NCI-H524 (cell line): ENCODE measurements at places on chromosomes 7 and 10.

DNA sequence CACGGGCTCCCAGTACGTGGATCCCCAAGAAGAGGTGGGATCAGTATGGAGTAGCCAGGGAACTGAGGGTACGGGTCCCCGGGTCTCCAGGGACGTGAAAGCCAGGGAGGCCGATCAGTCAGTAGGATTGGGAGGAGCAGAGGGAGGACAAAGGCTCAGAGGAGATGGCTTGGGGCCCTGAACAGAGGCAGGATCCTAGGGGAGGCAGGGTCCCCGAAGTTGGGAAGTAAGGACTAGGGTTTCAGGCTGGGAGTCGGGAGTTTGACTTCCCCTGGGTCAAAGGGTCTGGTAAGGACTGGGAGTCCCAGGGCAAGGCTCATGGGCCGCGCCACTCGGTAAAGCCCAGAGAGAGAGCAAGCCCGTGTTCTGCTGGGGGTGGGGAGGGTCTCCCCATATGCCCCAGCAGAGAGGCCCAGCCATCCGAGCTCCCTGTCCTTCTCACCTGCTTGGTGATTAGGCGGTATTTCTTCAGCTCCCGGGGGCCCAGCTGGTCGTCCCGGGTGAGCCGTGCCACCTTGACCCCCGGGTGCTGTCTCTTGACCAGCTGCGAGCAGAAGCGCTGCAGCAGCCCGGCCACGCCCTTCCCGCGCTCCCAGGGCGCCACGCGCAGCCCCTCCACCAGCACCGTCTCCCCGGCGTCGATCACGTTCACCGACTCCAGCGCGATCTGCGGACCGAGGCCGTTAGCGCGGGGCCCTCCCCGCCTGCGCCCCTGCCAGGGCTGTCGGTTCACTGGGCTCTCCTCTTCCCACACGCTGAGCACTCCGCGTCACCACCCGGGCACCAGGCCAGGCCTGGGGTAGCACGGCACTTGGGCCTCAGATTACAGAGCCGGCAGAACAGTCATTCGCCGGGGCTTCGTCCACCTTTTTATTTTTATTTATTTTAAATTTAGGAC, 7.0 kb downstream of the NAT16 start:
- DNase-seq, result no peak

DNA sequence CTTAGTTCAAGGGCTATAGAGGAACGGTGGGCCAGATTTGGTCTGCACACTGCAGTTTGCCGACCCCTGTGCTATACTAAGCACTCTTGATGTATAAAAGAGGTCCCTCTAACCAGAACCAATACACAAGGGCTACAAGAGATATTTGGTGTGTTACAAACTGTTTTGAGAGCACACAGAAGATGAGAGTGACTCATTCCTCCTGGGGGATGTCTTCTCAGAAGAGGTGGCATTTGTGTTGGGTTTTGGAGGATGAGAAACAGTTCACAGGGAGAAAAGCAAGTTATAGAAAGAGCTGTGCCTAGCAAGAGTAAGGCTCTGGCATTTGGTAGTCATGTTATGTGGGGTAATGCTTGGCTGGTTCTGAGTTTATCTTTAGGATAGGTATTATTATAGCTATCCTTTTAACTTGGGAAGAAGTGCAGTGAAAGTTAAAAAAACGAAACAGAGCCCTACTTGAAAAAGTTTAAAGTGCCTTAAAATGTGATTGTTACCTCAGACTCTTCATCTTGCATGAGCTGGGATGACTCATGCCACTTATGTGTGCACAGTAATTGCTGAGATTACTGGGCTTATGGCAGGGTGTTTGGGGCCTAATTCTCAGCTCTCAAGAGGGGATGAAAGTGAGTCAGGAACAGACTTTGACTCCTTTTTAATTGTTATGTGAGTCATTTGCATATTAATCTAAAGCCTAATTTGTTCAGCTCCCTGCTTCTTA, 160.4 kb downstream of the KIF20B start:
- peak; percentile 76 for DNase-seq

DNA sequence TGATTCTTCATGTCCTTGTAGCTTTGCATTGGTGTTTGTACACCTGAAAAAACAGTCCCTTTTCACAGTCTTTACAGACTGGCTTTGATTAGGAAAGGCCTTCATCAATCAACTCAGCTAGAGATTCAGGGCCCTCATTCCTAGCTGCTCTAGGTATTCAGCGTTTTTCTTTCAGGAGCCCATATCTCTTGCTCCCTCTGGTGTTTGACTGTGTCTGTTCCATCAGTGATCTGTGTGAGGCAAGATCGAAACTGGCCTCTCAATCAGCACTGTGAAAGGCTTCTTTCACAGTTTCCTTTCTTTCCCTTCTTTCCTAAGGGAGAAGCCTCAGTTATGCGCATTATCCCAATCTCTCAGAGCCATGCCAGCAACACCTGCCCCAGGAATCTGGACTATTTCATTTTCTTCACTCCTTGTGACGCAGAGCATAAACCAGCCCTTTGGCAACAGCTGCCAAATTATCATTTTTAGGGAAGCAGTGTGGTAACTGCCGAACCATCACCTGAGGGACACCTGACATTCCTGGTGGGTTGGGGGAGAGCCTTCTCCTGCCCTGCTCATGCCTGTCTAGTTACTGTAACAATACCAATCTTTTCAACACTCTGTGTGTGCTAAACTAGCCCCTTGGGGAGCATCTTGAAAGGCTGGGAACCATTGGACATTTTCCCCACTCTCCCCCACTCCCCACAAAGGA, 75.7 kb upstream of the CCDC71L start:
- DNase-seq, result peak; percentile 28

GRCh38 chr10:98664329-98665042, 217.8 kb upstream of the HPS1 start:
- no peak for DNase-seq

DNA sequence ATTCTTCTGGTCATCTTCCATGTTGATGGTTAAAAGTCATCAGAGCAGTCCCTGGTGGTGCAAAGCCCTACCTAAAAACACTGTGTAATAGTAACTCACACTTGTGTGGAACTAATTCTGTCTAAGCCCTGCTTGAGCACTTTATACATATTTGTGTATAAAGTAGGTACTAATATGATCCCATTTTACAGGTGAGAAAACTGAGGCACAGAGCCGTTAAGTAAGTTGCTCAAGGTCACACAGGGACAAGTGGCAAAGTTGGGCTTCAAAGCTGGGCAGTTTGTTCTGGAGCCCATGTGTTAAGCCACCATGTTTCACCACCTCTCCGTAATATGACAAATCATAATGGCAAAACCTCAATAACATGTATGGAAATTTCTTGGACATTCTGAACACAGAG, 48.1 kb downstream of the BPGM start:
- no peak for DNase-seq

GRCh38 chr7:140081774-140082425, 19.1 kb upstream of the PARP12 start:
- DNase-seq, result no peak

- DNase-seq, result no peak
These were observed 26.4 kb downstream of the GRK5 start for GRCh38 chr10:119233821-119234220.

DNA sequence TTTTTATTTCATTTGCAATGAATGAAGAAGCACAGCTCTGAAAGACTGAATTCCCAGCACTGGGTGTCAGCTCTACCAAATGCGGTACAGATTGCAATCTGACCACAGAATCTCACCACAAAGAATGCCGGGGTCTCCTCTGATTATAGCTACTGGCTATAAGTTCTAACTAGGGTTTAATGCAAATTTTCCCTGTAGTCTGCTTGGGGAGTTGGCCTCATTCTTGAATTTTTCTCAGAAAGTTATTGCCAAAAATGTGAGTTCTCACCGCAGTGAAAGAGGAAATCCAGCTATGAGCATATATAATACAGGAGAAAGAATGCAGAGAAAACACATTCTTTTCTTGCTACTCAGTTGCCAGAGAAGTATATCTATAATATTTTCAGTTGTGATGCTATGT, 1255.7 kb upstream of the LRRTM3 start:
- DNase-seq, result no peak

- DNase-seq, result no peak
These were observed at the start of gene SFTPD for GRCh38 chr10:79948976-79949722. Gene SFTPD (minus strand): TSS chr10:79949105. CDS start chr10:79946659, 2,446 bp downstream.

DNA sequence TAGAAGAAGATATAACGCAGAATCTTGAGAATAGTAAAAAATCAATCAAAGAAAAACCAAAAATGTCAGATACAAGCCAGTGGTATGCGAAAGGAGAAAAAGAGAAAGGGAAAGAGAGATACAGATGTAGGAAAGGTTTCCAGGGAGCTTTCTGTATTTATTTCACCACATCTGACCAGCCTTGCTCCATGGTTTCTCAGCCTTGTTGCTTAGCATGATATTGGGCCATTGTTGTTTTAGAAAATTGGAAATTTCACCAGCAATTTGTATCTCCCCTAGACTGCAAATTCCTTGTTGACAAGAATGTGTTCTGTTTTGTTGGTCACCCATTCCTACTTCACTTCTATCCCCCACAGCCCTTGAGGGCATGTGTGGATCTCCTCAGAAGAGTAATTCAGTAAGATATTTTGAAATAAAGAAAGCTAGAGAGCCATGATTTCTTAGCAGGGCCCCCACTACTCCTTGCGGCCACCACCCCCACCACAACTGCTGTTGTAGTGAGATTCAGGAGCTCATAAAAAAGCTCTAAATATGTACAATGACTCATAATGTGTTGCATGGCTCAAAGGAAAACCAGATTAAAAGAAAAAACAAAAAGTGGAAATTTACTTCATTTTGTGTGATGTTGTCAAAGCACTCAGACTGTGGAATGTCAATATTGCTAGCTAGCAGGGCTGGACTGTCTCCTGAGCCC, 138.7 kb downstream of the CHRM2 start:
- DNase-seq, result no peak

DNA sequence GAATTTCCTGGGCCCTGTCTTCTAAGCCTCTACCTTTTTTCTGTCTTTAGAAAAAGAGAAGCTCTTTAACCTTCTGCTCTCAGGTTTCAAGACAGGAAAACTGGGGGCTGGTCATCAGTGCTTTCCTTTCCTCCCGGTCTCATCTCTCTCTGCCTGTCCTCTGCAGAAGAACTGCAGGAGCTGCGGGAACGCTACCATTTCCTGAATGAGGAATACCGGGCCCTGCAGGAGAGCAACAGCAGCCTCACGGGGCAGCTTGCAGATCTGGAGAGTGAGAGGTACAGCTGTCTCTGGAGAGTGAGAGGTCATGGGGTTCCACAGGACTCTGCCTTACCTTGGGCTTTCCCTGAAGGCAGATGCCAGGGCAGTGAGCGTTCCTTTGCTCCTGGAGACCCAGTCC, 12.7 kb downstream of the CCDC136 start:
- DNase-seq, result no peak

DNA sequence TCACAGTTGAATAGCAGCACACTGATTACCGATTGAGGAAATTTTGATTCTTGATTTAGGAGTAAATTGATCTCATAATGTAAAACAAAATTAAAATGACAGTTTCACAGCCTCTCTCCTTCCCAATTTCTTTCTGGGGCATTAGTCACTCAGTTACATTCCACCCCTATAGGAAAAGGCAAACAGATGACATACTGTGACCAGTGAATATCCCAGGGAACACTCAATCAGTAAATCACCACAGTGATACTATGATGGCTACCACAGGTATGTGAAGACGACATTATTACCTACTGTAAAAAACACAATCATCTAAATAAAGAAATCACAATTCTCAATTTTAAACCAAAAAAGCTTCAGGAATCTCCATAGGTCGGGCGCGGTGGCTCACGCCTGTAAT, 15.5 kb downstream of the CTTNBP2 start:
- DNase-seq, result no peak

GRCh38 chr10:98353170-98353569, 61.8 kb downstream of the PYROXD2 start:
- DNase-seq, result no peak

- DNase-seq, result no peak
These were observed 211.7 kb downstream of the CCSER2 start for GRCh38 chr10:84540022-84540616.

DNA sequence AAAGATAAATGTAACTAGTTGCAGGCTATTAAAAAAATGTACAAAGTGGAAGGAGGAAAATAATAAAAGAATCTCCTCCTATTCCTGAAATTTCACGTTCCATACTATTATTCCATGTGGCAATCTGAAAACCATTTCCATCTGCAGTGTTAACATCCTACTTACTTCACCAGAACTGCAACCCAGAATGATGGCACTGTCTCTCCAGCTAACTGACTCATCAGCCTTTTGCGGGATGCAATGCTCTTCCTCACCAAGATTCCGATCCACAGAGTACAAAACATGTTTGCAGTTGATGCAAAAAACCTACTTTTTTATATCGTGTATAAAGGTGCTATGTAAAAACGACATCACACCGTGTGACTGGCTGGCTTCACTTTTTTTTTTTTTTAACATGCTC, 50.8 kb downstream of the ESYT2 start:
- no peak for DNase-seq

- DNase-seq, result no peak
These were observed 108.3 kb upstream of the CDK6 start for GRCh38 chr7:92944633-92945032.

DNA sequence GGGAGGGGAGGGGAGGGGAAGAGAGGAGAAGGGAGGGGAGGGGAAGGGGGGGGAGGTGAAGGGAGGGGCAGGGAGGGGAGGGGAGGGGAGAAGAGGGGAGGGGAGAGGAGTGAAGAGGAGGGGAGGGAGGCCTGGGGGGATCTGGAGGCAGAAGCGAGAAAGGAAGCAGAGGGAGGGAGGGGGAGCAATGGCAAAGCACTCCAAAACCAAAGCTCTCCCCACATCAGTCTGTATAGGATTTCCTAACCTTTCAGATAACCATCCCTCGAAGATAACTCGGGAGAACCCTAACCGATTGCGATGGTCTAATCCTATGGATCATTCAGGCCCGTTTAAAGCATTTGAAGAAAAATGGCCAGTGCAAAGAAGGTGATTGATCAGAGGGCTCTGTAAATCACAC, 19.0 kb downstream of the EBF3 start:
- DNase-seq, result no peak

DNA sequence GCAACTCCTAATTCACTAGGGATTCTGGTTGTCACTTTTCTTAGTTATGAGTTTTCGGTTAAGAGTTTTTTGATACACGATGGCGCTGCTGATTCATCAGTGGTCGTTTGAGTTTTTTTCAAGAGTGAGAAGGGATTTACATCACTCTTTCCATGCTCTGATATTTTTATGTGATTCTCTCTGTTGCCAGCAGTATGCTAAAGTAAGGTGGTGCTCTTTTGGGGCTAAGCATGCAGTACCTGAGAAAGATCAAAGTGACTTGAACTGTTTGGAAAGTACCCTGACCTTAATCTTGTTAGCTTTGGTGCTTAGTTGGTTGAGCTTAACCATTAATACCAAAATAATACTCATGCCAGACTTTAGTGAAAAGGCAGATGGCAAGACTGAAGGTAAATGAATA, 28.1 kb downstream of the STAMBPL1 start:
- DNase-seq, result no peak

GRCh38 chr10:122323189-122323588, 51.3 kb upstream of the PLEKHA1 start:
- no peak for DNase-seq

- DNase-seq, result no peak
These were observed 1.9 kb downstream of the ACSL5 start for GRCh38 chr10:112375721-112376395.
